ENCODE measurements at places on chromosomes 3 and 15. TPM values are rescaled to one million over a fixed set of nuclear protein-coding genes. Genes with fewer than 3 reads are reported as not detected.

GRCh38 chr15:57861034-57861638 is 154.6 kb downstream of the POLR2M start:
- DNase-seq = peak; percentile 62

- DNase-seq = no peak
Measured at GRCh38 chr3:58484045-58484721, 7.7 kb upstream of the KCTD6 start.

DNA sequence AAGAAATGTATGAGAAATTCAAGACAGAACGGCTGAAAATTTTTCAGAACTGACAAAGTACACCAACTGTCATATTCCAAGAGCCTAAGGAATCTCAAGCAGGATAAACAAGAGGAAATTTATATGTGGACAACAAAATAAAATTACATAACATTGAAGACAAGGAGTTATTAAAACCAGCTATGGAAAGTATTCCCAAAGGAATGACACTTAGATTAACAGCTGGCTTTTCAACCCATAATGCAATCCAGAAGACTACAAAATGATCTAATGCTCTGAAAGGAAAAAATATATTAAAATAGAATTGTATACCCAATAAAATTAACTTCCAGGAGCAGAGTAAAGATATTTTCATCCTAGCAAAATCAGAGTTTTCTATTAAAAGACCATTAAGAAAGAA is 132.2 kb upstream of the BNIP2 start:
- DNase-seq = peak; percentile 31

DNA sequence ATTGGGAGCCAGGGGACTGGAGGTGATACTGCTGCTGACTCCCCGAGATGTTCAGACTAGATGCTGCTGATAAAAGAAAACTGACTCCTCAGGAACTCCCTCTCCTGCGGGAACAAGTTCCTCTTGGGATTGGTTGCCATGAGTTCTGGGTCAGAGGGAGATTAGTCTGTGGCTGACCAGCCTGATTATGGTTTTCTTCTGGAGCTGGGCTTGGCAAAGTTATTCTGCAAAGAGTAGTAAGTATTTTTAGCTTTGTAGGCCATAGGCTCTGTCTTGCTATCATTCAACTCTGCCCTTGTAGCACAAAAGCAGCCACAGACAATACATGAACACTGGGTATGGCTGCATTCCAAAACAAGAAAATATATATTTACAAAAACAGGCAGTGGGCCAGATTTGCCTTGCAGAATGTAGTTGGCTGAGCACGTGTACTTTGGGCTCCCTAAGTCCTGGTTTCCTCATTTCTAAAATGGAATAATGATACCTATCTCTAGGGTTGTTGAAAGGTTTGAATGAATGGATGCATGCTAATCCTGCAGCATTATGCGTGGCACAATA is 796.8 kb downstream of the AGBL1 start:
- no peak for DNase-seq

DNA sequence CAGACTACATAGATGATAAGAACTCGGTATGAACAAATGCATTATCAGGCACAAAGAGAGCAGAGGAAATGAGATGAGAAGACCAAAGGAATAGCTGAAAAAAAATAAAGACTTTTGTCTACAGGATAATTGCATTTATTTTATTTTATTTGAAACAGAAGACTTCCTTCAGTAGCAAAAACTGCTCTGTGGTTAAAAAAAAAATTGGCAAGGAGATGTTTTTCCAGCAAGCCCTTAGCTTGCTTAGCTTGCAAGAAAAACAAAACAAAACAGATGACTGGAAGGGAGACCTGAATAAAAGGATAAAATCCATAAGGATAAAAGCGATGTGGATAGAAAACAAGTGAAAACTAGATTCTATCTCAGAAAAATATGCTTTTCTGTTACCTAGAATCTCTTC is 9.1 kb upstream of the PPM1L start:
- DNase-seq = no peak

DNA sequence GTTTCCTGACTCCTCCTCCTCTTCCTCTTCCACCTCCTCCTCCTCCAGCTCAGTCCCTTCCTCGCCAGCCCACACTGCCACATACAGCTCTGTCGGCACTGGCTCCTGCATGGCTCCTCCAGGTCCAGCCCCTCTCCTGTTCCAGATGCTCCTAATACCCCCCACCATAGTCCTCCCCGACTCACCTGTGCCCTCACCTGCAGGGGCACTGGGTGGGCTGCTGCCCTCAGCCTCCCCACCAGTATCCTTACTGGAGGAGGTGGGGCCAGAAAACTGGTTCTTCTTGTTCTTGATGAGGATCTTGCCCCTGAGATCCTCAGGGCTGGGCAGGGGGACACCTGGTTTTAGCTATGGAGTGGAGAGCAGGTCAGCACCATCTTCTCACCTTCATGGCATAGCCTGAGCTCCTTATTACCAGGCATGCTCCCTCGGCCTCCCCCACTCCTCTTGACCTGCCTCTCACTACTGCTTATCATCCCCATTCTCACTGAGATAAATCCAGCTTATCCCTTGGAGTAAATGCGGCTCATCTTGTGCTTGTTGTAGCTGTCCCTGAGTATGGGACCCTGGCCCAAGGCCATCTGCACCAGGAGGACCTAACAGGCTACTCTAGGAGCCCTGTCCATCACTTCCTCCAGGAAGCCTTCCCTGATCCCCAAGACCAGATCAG is 11.0 kb downstream of the PLCB2 start:
- DNase-seq = no peak

DNA sequence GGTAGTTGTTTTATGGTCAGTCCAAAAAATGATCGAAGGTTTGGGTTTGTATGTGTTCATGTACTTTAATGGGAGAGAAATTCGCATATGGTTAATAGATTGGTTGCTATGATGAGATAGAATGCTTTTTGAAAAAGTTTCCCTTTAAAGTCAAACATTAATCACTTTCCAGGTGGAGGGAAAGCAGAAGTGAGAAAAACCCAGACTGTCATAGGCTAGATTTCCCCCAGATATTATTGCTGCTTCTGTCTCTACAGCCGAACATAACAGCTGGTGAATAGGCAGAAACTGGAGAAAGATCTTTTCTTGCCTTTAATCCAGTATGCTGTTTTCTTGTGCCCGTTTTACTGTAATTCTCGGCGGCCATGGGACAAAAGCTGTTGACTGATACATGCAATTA is 287.6 kb downstream of the SOX2 start:
- no peak for DNase-seq

DNA sequence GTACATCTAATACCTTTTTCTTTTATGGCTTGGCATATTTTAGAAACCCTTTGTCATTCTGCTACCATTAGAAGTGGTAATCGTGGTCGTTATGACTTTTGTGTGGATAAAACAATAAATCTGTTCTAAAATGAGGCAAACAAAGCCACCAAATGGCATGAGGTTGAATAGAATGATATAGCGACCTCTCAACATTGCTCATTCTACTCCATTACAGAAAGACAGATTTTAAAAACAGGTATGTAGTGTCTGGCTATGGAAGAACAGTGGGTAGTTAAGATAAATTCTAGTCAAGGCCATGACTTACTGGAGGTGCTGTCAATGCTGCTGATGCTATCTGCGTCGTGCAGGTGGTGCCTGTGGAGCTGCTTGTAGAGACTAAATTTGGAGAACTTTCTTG is 123.2 kb downstream of the PLD1 start:
- DNase-seq = no peak

DNA sequence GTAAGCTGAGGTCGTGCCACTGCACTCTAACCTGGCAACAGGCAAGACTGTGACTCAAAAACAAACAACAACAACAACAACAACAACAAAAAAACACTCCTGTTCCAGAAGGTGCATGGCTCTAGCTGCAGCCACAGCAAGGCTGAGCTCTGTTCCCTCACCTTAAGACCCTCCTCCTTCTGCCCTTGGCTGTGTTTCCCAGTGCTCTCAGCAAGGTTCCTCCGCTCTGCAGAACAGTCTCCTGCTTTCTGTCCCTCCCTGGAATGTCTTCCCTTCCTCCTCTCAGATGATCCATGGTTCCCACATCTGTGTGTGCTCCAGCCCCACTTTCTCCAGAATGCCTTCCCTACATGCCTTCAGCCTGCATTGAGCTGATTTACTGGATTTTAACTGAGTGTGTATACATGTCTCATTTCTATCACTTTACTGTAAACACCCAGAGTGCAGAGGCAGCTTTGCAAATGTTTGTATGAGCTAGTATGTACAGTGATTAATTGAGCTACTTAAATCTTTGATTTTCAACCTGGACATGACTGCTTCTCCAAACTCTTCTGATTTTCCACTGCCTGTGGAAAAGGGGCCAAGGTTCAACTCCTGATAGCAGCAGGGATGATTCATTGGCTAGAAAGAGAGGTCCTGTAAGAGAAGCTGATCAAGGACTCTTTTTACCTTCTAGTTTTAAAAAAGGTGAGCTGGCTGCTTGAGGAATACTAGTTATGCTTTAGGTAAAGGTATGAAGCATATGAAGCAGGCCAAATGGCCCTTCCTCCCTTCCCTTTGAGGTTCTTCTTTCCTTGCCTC is 14.7 kb downstream of the ANKUB1 start:
- no peak for DNase-seq

DNA sequence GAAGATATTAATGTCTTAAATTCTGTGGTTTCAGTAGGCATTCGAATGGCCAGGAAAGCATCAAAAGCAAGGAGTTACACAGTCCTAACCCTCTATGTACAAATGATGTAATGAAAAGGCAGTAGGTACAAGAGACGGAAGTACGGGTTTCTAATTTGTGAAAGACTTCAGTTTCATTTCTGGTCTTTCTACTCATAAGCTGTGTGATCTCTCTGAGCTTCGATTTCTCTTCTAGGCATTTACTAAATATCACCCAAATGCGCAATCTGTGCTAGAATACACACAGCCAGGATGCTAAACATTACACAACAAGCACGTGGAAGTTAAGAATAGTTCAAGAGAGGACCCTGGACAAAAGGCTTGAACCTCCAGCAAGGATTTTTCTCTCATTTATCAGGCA is 17.9 kb upstream of the STIMATE start:
- DNase-seq = no peak

DNA sequence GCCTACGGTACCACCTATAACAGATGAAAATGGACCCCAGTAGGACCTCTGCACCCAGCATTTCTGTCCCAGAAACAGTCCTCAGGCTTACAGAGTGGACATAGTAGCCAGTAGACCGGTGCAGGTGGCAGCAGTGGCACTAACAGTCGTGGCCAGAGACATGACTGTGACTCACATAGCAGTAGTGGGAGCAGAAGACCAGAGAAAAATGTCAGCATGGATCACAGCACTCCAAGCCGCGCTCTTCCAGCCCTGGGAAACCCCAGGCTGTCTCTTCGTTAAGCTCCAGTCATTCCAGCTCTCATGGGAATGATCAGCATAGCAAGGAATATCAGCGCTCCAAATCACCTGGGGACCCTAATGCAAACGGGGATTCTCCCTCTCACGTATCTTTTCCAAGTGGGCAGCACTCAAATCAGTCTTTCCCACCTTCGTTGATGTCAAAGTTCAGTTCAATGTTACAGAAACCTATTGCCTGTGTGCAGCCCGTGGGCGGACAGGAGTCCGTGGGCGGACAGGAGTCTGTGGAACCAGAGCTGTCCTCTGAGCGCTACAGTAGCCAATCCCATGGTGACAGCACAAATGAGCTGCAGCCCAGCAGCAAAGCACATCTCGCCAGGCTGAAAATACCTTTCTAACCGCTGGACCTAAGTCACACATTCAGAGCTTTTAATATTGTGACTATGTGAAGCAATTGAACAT is 10.5 kb downstream of the BFSP2 start:
- no peak for DNase-seq

- DNase-seq = no peak
Measured at GRCh38 chr3:77939726-77940125, 899.8 kb downstream of the ROBO2 start.

DNA sequence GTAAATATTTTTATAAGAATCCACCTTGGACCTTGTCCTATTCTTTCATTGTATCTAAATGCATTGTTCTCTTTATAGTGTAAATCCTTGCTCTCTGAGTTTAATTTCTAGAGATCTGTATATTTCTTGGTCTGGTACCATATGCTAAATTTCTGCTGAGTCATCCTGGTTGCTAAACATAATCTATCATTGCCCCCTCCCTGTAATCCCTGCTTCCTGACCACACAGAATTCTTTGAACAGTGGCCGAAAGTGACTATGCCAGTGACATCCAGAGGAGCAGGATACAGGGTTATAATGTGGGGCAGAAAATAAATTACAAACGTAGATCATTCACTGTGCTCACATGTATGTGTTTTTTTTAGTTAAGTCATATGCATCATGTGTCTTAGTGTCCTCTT is 143.1 kb downstream of the DIPK2A start:
- DNase-seq = no peak

DNA sequence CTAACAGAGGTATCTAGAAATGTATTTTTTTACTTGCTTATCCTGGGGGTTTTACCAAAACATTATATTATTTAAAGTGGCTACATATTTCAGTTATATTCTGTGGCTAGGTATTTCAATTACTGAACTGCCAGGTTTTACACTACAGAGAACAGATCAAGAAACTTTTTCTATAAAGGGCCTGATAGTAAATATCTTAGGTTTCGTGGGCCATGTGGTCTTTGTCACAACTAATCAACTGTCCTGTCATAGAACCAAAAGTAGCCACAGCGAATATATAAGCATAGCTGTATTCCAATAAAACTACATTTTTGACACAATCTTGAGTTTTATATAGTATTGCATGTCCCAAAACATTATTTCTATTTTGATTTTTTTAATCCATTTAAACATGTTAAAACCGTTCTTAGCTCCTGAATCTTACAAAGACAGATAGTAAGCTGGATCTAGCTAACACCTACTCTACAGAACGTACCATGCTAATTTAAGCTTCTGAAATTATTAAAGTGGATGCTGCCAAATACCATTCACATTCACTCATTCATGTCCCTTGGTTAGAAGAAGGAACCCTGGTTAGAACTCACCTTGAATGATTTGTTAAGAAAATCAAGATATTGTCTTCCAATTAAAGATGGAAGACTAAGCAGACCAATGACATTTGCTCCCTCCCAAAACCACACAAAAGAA is 118.2 kb upstream of the TGFBR2 start:
- DNase-seq = no peak

DNA sequence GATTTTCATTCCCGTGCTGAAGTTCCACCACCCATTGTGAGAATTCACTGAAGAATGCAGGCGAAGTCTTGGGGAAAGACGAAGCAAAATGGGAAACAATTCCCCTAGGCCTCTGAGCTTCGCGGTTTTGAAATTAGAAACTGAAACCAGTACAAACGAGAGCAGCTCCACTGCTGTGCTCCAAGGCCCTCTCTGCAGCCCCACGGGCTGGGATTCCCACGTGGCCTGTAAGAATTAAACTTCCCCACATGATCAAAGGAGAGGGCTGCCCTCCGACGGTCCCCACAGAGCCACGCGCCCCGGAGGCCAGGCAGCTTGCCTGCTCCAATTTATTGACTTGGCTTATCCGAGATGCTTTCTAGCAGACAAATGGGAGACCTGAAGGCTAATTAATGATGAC is 144.0 kb downstream of the GREM1 start:
- peak; percentile 54 for DNase-seq

The CHST14 gene
- polyA plus RNA-seq = 35.8 TPM

The ARRDC4 gene
- 22.9 TPM for polyA plus RNA-seq

The KCNMB3 gene
- 4.8 TPM for polyA plus RNA-seq

The IL17RB gene
- 3.6 TPM for polyA plus RNA-seq

The PPM1L gene
- polyA plus RNA-seq = 13.2 TPM

The CLRN1 gene
- polyA plus RNA-seq = 0.75 TPM

The OXTR gene
- 7.0 TPM for polyA plus RNA-seq

The CNTN4 gene
- polyA plus RNA-seq = 17.4 TPM

The CCR3 gene
- polyA plus RNA-seq = not detected

All from muscle of back (tissue), 13 donors.